AG04450 (cell line): ENCODE measurements at places on chromosomes 6 and 20.

GRCh38 chr6:135498185-135498841 is 773 bp upstream of the AHI1 start:
- peak; percentile 77 for DNase-seq

DNA sequence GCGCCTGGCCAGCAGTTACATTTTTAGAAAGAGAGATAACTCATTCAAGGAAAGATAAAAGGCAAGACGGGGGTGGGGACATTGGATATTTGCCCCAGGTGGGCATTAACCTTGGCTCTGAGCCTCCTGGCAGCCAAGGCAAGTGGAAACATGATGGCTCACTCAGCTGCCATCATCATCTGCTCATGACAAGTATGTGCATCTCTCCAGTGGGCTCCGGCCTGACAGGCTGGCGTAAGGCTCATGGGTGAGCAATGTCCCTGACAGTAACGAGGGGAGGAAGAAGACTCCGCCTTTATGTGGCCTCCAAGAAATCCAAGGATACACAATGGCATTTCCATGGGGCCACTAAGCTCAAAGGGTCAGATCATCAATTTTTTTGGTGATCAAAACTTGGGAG is 13.3 kb downstream of the ANKRD60 start:
- no peak for DNase-seq

GRCh38 chr6:125197795-125198269 is 44.3 kb downstream of the TPD52L1 start:
- no peak for DNase-seq

DNA sequence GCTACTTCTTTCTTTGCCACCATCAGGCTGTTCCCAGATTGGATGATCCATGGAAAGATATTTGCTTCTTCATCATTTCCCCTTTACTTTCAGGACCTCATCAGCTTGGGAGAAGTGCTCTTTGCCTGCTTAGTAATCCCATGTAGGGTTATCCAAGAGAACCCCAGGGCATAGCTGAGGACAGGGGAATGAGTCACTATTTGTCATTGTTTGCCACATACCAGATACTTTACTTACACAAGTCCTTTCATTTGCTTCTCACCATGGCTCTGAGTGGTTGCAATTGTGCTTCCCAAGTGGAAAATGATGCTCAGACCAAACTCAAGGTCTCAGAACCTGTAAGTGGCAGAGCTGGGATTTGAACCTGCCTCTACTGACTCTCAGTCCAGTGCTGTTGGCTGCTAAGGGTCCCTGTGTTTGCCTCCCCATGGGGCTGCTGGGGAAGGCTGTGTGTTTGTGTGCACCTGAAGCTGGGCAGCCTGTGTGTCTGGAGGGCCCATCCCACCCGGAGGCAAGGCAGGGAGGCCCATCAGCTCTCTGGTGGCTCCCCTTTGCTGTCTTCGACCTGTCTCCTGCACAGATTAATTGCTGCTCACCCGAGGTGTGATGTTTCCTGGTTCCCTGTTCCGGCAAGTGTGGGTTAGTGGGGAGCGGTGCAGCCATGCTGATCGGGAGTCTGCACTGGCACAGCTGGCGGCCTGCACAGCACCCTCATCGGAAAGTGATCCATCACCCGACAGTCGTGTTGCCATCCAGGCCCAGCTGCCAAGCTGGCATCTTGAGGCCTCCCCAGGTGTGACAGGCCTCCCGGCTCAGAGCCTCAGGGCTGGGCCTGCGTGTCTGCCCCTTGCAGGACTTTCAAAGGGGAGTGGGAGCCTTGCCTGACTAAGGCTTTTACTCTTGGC is 228.8 kb downstream of the DHX35 start:
- no peak for DNase-seq

GRCh38 chr6:123415844-123416468 is 220.8 kb downstream of the TRDN start:
- peak; percentile 3 for DNase-seq

- DNase-seq, result no peak
Measured at GRCh38 chr20:32524829-32525501, 60.2 kb downstream of the NOL4L start.

DNA sequence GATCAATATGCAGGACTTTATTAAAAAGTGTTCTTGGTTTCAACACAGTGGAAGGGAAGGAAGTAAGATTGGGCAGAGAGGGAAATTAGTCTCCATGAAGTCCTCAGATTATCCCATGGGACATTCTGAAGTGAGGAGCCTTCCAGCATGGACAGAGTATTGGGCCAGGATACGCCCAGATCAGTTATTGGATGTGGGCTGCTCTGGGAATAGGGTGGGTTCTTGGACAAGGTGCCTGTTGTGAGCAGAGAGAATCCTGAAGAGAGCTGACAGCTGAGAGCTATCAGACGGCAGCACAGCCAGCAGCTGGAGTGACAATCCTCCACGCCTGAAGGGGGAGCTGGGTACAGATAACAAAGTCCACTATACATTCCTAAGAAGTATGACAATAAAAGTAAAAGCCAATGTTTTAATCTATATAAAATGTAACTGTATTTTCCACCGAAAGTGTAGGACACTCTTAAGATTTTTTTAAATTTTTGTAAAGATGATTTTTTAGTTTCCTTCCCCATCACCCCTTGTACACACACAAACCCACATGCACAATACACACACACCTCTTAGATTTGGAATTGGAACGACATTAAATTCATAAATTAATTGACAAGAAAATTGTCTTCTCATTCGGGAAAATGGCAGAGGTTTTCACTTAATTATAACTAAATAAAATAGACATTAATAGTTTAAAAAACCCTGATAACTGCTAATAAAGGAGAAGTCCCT is 107.8 kb downstream of the FBXO5 start:
- DNase-seq, result no peak

- DNase-seq, result no peak
Measured at GRCh38 chr20:13035399-13036152, 26.8 kb downstream of the SPTLC3 start.

GRCh38 chr6:166589786-166590574 is 3.5 kb upstream of the RAMACL start:
- no peak for DNase-seq

DNA sequence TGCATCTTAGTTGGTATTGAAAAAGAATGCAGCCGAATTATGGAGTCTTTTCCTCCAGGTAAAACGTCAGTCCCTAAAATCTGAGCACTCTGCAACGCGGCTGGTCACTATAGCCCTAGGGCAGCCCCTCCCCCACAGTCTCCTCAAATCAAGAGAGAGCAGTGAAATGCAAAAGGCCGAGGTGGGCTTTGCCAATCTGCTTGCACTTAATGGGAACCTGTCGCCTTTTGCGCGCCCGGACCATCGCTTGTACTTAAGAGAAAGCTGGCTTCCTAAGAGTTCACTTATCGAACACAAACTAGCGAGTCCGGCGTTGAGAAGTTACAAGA is 447 bp downstream of the MCM3 start:
- no peak for DNase-seq

DNA sequence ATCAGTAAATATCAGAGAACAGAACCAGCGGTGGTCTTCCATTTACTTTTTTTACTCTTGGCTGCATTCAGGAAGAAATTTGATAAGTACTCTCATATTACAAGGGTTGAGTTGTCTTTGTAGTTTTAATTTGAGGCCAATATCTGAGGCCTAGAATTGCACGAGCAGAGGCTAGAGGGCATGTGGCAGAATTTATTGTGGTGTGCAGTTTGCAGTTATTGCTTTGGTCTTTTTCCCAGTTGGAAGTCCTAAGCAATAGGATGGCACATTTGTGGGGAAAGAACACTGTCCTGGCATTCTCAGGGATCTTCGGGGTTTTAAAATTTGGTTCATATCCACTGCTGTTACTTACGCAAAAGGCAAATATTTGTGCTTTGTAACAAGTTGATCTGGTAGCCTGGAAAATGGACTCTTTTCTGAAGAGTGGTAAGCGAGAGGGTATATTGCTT is 66.0 kb downstream of the CTNNBL1 start:
- no peak for DNase-seq

DNA sequence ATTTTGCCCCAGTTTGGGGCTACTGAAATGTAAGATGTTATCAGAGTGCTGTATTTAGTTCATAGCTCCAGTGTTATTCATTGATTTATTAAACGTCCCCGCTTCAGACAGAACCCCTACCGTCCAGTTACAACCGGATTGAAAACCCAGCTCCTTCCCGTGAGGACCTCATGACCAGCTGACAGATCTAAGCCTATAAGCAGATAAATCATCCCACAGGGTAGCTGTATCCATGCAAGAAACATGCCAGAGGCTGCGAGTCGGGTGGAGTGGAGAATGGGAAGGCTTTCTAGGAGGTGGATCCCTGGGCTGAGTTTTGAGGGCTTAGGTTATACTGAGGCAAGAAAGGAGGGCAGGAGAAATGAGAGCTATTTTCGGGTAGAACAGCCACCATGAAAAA is 260.0 kb downstream of the ARID1B start:
- no peak for DNase-seq

- DNase-seq, result no peak
Measured at GRCh38 chr6:71289039-71289801, 609 bp downstream of the OGFRL1 start.

DNA sequence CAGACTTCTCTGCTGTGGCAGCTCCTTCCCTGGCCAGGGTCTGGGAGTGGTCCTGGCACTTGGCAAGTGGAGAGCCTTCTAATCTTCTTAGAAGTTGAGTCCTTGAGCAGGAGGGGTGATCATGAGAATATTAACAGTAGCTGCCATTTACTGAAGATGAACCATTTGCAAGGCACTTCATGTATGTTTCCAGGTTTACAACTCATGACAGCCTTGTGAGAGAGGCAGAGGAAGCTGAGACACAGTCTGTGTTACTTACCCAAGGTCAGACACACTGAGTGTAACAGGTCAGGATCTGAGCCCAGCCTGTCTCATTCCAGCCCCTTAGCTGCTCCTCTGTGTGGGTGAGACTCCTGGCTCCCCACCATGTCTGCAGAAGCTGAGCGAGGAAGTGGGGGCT is 45.5 kb upstream of the SRF start:
- DNase-seq, result no peak

GRCh38 chr6:77466055-77466450 is 2.8 kb upstream of the HTR1B start:
- DNase-seq, result peak; percentile 51

GRCh38 chr6:73560182-73560732 is 39.4 kb upstream of the EEF1A1 start:
- no peak for DNase-seq

DNA sequence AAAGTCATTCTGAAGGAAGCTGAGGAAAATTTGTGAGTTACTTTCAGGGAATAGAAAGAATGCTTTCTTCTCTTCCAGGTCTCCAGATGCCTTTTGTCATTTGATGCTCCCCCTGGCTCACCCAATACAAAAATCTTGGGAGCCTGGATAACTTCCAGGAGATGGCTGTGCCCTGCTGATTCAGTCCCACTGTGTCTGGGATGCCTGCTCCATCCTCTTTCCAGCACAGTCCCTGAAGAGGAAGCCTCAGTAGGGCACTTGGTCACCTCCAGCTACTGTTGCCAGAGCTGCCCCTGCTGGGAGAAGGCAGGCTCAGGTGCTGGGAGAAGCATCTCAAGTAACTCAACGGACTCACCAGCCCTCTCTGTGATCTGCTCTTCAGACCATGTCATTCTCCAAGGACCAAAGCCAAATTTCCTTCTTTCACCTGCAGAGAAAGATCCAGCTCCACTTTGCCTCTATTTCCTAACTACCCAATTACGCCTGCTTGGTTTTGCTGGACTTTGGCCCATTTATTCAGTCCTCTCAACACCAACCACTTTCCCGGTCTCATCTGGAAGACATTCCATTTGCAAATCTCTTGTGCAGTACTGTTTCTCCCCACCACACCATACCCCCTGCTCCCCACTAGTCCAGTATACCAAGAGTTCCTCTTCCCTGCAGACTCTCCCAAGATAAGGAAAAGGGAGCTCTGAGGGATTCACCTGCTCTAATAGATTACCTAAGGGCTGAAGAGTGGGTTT is 53.3 kb downstream of the SLC23A2 start:
- DNase-seq, result no peak

- no peak for DNase-seq
Measured at GRCh38 chr6:151284012-151284411, 44.2 kb downstream of the AKAP12 start.

DNA sequence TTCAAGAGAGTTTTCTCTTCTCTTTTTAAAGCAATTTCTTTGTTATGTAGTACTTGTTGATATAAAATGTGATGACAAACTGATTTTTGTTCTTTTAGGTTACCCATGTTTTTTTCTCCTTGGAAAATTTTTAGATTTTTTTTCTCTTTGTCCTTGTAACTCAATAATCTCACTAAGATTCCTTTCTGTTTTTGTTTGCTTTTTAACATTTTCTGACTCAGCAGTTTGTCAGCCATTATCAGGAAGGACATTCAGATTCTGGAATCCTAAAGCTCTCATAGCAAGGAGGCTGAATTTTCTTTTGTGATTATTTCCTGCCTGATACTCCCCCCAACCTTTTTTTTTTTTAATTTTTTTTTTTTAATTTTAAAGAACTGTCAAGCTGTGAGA is 75.2 kb upstream of the CITED2 start:
- DNase-seq, result no peak

DNA sequence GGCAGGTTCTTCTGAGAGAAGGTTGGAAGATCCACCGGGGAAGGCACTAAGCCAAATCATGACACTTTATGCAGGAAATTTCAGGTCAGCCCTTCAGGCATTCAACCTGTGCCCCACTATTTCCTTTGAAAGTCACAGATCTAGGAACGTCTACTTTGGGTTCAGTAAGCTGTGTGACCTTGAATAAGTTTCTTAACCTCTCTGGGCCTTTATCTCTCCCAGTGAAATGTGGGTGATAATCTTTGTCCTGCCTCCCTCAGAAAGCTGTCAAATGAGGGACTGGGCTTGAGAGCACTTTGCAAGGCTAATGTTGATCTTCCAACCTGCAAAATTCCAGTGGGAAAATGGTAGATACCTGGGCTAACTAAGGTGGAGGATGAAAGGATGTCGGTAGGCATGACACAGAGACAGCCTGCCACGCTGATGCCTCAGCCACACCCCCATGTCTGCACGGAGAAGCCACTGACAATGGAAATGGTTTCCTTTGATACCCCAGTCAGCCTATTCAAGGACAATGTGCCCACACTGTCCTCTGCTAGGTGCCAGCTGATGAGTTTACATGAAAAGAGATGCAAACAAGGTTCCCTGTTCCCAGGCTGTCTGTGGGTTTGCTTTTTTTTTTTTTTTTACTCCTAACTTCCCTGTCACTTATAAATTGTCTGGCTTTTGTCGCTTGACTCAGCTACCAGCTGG is 9.3 kb downstream of the BNIP5 start:
- DNase-seq, result no peak

DNA sequence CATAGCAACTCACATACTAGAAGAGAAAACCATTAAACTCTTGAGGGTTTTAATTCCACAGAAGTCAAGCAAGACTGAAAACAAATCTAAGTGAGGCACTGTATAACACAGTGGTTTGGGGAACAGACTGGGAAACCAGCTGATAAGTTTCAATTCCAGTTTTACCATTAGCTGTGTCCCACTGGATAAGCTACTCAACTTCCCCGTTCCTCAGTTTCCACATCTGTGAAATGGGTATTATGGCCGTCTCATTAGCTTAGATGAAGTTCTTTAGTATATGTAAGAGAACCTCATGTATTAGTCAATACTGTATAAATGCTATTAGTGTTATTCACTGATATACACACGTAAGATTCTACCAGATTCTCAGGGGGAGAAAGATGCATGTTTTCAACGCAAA is 89.0 kb downstream of the ZFP64 start:
- DNase-seq, result no peak

GRCh38 chr6:35449287-35449881 is 2.8 kb upstream of the FANCE start:
- DNase-seq, result peak; percentile 39

GRCh38 chr6:137588472-137588871 is 94.3 kb upstream of the OLIG3 start:
- DNase-seq, result no peak
